ENCODE measurements at places on chromosomes 13 and 19.

GRCh38 chr19:42081584-42082203, 5.7 kb downstream of the ZNF574 start:
- DNase-seq, result no peak

DNA sequence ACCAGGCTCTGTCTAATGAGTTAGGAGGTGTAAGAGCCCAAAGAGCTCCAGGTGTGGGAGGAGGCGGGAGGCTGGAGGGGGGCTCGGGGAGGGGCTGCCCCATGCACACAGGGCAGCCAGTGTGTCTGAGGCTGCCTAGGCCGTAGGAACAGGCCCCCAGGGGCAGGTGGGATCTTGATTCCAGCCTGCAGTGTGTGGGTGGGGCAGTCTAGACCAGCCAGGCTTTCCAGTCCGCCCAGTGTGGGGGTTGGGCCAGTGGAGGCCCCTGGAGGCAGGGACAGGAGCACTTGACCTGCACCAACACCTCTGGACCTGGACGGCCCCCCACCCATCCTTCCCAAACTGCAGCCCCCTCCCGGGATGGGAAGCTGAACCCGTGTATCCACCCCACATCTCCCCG, 5.4 kb upstream of the CAMSAP3 start:
- no peak for DNase-seq

GRCh38 chr19:55855160-55855559, 18.8 kb downstream of the NLRP4 start:
- DNase-seq, result no peak

DNA sequence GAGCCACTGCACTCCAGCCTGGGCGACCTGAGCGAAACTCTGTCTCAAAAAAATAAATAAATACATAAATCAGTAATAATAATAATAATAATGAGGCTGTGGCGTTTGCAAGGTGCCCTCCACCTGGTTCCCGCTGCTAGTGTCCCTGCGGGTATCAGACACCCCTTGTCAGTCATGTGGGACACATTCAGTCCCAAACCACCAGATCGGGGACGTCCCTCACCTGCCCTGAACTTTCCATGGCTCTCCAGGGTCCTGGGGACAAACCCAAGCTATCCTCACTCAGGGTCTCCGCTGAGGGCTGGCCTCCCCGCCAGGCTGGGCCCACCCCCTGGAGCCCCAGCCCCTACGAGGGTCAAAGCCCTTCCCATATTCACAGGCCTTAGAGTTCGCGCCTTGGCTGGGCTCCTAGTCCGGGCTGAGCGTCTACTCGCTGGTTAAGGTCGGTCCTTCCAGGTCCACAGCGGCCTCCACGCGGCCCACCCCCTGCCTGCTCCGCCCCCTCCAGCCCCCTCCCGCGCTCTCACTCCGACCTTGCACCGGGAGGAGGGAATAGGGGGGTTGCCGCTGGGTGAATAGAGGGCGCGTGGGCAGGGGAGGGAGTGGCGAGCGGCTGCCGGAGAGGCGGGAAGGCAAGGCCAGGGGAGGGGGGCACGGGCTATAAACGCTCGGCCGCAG, 349 bp upstream of the KISS1R start:
- DNase-seq, result peak; percentile 49

DNA sequence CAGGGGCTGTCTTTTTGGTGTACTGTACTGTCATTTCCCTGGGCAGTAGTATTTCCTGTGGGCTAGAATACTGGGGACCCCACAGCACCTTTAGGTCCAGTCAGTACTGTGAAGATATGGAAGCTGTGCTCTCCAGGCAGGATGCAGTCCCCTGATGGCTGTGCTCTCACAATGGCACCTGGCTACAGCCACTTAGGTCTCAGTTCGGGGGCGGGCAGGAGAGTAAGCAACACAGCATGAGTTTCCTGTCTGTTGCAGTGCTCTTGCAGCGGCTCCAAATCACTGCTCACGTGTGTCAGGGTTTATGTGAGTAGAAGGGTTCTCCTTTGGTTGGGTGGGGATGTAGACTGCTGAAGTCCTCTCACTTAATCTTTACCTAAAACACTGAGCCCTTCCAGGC, 810.4 kb downstream of the DACH1 start:
- DNase-seq, result no peak

DNA sequence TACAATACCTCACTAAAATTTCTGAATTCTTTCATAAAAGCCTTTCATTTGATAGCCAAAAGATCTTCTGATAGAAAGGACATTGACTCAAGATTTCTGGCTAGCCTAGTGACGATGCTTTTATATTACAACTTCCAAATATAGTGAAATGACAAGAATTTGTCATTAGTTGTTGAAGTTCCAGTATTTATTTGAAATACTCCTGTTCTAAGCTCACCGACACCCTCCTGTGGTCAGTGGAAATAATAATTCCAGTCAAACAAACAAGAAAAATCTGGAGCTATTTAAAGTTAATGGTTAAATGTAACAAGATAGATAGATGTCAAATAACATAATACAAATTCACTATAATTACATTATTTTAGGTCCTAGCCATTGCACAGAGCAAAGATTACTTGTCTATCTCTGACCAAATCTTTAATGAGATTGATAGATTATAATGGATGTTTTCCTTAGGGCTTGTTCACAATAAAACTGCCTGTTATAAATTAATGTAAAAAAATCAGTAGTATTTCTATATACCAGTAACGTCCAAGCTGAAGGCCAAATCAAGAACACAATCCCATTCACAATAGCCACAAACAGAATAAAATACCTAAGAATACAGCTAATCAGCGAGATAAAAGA, 195.5 kb downstream of the RGCC start:
- peak; percentile 72 for DNase-seq

GRCh38 chr13:50892210-50892944, 17.2 kb upstream of the RNASEH2B start:
- DNase-seq, result peak; percentile 71

DNA sequence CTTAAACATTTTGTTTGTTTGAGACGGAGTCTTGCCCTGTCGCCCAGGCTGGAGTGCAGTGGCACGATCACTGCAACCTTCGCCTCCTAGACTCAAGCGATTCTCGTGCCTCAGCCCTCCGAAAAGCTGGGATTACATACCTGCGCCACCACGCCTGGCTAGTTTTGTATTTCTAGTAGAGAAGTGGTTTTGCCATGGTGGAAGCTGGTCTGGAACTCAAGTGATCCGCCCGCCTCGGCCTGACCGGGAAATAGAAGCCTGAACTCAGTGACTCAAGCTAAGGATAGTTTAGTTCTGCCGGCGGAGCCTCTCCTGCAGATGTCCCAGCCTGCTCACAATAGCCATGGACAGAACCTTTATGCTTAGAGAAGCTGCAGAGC, 53.0 kb upstream of the ZNF254 start:
- DNase-seq, result peak; percentile 42

- no peak for DNase-seq
Measured at GRCh38 chr13:45711951-45712350, 9.8 kb downstream of the CBY2 start.

GRCh38 chr19:50590191-50590590, 22.0 kb upstream of the LRRC4B start:
- DNase-seq, result no peak

- no peak for DNase-seq
Measured at GRCh38 chr13:28699246-28699645, 19.5 kb downstream of the SLC46A3 start.

DNA sequence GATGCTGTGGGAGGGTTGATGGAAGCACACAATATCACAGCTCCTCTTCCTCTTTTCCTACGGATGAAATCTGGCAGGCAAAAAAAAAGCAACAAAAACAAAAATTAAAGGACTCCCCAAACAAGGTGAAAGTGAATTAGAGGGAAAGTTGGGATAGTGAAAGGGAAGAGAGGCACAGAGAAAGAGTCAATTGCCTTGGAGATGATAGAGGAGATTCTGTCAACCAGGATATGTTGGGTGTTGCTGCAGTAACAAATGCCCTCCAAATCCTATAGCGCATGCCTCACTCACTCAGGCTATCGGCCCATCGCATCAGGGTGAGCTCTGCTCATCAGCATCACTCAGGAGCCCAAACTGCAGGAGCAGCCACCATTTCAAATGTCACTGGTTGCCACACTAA, 119.1 kb downstream of the DLEU7 start:
- DNase-seq, result no peak

DNA sequence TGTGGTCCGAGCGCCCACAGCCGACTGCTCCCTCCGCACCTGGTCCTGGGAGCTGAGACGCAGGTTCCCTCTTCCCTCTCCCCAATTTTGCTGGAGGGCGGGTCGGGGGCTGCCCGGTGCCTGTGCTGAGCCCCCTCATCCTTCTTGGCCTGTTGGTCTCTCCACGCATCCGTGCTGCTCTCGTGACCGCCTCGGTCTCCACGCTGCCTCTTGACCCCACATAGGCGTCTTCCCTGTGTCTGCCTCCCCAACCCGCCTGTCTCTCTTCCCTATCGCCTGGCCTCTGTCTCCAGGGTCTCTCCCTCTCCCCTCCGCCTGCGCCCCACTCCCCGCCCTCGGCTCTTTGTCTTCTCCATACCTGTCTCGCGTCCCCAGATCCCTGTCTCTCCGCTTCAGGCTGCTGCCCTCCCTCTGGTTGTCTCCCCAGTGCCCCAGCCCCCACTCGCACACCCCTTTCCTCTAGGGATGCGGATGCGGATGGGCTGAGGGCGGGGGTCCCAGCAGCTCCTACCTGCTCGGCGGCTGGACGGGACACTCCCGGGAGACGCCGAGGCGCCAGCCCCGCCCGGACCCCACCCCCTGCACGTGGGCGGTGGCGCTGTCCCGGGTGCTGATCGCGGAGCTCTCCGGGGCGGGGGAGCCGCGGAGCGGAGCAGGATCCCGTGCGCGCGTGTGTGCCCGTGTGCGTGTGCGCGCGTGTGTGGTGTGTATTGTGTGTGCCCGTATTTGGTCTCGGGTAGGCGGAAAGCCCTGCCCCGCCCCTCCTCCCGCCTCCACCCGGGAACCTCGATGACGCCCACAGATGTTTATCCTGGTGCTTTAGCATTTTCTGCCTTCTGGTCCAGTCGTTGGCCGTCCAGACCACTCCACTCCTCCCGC, at the start of gene SYT5:
Gene SYT5, minus strand, starts transcription at position 684 of the 879 bp plus-strand sequence. CDS start 1,248 bp downstream, outside the sequence.
- peak; percentile 63 for DNase-seq

DNA sequence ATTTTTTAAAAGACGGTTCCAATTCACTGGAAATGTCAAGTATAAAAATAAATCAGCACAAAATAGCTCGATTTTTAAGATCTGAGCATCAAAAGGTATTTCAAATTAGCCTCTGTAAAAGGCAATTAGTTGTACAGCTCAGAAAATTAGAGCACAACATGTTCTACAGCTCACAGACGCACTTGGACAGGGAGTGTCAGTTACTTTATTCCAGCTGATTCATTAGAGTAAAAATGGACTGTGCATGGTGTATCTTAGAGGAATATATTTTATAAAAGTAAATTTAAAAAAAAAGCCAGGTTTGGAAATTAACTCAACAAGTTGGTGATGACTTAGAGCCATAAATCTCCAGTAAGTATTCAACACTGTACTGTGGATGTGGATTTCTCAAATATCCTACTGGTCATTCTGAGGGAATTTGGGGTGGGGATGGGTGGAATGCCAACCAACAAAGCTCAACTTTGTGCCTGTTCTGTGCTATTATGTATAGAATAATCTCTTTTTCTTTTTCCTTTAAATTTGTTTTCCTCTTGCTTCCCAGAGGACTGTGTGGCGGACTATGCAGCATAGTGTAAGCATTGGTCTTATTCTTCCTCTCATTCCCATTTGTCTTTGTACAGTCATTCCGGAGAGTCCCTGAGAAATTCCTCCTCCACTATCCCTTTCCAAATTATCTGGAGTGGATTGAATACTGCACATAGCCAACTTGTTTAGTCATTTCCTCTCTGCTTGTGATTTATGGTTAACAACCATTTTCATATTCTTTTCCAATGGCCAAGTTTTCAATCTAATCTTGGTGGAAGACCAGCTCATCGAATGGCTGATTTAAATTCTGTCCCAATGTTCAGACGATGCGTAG, 169.3 kb downstream of the DCT start:
- no peak for DNase-seq

- DNase-seq, result no peak
Measured at GRCh38 chr13:85255978-85256377, 543.2 kb downstream of the SLITRK6 start.

DNA sequence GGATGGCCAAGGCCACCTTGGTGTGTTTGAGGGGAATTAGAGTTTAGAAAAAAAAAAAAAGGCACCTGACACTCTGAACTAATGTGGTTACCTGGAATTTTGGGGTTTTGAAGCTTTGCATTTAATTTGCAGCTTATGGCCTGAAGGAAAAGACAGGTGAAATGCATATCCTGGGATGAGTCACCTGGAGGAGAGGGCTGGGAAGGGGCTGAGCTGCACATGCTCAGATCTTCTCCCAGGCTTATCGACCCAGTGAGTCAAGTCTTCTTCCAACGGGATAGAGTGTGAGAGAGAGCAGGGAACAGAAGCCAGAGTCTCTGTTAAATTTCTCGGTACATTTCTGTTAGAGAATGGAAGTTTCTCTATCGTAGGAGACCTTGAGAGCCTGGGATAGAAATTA, 29.7 kb upstream of the ALOX5AP start:
- DNase-seq, result no peak

GRCh38 chr19:1116726-1117581, 13.2 kb downstream of the GPX4 start:
- DNase-seq, result no peak

DNA sequence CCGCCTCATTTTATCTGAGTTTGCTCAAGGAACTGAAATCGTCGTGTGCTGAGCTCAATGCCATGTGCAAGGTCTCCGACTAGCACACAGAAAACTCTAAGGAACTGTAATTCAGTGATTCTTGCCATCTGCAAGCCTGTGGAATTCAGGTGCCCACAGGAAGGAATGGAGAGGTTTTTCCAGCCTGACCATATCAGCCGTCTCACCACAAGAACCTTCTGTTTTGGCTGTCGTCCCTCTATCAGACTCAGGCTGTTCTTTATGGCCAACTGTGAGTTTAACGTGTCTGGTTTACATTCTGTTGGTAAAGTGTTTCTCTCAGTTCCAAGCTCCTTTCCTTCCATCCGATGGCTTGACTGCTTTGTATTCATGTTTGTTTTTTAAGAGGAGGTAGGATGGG, 293.5 kb downstream of the SPRY2 start:
- DNase-seq, result no peak

DNA sequence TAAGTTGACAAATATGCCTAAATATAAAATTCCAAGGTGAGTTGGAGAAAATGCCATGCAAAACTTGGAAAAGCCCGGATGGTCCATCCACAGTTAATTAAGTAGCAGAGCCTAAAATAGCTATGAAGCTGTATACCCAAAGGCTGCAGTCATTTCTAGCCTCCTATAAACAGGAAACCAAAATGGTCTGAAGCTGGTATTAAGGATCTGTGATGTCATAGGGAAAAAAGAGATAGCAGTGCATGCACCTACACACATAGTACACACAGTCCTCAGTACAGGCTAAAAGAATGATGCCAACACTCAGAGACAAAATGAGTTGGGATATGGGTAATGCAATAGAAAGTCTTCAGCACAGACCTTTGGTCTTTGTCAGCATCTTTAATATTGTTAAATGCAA, 736.9 kb downstream of the EFNB2 start:
- no peak for DNase-seq

- no peak for DNase-seq
Measured at GRCh38 chr19:1412995-1413800, 5.8 kb downstream of the DAZAP1 start.

GRCh38 chr13:70714993-70715392, 606.7 kb upstream of the KLHL1 start:
- no peak for DNase-seq
